Activated CD8-positive, alpha-beta memory T cell treated with anti-CD3 and anti-CD28 coated beads, Interleukin-2, amount 10 ng/mL, durations not matched to agents 7 days and 5 days (primary cell): ENCODE measurements at places on chromosomes 11 and 22. TPM values are rescaled to one million over a fixed set of nuclear protein-coding genes. Genes with fewer than 3 reads are reported as not detected.

KREMEN1 gene
- 0.47 TPM for total RNA-seq

OR2D3 gene
- total RNA-seq = not detected

KCNQ1 gene
- total RNA-seq = 9.2 TPM

SUSD2 gene
- total RNA-seq = 0.52 TPM

CHRNA10 gene
- total RNA-seq = 2.7 TPM

CDC45 gene
- 104 TPM for total RNA-seq

NCAM1 gene
- 4.1 TPM for total RNA-seq

LRRC51 gene
- 9.2 TPM for total RNA-seq

OR2D2 gene
- total RNA-seq = 0.21 TPM

RBMXL2 gene
- total RNA-seq = not detected

CD6 gene
- 181 TPM for total RNA-seq

JOSD1 gene
- total RNA-seq = 77.0 TPM

FAM83F gene
- total RNA-seq = not detected

TUT1 gene
- total RNA-seq = 24.7 TPM

FXYD6 gene
- total RNA-seq = 0.20 TPM

CCDC89 gene
- total RNA-seq = 0.76 TPM

HEPHL1 gene
- total RNA-seq = not detected

IL10RA gene
- 260 TPM for total RNA-seq

GGT1 gene
- 51.2 TPM for total RNA-seq

CRYBB2 gene
- not detected for total RNA-seq

POLD4 gene
- 49.6 TPM for total RNA-seq
